ENCODE measurements at places on chromosomes 3 and 15. TPM values are rescaled to one million over a fixed set of nuclear protein-coding genes. Genes with fewer than 3 reads are reported as not detected.

DNA sequence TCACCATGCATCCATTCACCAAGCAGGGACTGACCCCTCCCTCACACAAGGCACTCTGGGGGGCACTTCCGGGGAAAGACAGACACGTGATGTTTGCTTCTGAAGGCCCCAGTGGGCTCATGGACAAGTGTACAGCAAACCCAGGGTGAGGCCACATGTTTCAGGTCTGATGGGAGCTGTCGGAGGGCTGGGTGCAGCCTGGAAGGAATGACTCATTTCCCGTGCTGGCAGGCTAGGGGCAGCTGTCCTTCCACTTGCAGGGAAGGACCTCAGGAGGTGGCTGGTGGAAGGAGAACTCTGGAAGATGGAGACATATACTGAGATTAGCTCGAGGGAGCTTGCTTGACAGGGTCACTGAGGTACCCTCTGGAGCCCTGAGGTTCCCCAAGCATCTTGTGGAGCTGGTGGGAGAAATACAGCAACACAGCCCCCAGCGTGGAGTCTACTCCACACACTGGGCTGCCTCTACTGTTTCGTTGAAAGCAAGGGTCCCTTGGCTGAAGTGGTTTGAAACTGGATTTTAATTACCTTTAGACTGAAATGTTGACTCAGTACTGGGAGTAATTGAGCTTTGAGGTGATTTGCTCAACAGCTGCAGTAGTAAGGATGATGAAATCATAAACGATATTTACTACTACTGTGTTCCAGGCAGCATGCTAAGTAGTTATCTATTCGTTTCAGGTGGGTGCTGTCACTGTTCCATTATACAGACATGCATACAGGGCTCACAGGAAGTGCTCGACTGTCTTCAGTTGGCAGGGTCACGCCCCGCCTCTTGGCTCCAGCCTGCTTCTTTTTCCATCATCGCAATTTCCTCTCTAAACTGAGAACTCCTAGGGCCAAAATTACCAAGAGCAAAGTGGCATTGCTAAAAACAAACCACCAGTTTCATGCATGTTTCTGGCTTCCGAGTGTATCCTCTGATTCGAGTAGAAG, 230.4 kb downstream of the ADAMTS17 start:
- H3K4me3 ChIP-seq, result no peak overlapping the region
- H3K4me1 ChIP-seq, result peaks cover 6% of the 10 kb centered on the region
- H3K27ac ChIP-seq, result no peak overlapping the region

COL8A1 gene
- 0.13 TPM for total RNA-seq

- no peaks in the 10 kb centered on the region for H3K4me1 ChIP-seq
- H3K36me3 ChIP-seq, result no peaks in the 10 kb centered on the region
- peak overlapping the region; percentile 35 for H3K4me3 ChIP-seq
- H3K27ac ChIP-seq, result peak overlapping the region; percentile 71
These were observed 58.0 kb downstream of the CGGBP1 start for GRCh38 chr3:88000853-88001252.

DNA sequence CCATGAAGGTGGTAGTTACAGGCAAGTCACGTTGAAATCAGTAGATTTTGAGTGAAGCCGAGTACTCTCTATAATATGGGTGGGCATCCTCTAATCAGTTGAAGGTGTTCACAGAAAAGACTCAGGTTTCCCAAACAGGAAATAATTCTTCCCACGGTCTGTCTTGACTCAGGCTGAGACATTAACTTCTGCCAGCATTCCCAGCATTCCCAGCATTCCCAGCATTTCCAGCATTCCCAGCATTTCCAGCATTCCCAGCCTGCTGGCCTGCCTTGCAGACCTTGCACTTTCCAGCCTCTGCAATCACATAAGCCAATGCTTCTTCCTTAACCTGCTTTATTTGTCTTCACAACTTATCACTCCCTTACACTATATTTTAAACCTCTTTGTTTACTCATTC, 542.3 kb upstream of the ROBO2 start:
- H3K27ac ChIP-seq, result no peak overlapping the region
- H3K4me1 ChIP-seq, result no peaks in the 10 kb centered on the region
- H3K4me3 ChIP-seq, result no peak overlapping the region
- H3K27me3 ChIP-seq, result no peaks in the 10 kb centered on the region

SYNPR gene
- not detected for total RNA-seq

DNA sequence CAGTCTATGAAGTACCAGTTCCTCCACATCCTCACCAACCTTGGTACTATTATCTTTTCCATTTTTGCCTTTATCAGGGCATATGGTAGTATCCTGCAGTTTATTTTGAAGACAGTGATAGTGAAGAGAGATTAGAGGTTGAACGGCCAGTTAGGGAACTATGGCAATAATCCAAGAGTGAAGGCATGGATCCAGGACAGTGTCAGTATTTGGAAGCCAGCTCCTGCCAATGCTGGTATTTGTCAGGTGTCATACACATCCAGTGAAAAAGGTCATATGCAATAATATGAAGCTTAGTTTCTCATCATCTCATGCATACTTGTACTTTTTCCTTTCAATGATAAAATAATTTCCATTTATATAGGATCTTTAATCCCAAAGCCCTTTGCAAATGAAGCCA, 56.8 kb upstream of the KCNMB2 start:
- H3K36me3 ChIP-seq, result no peaks in the 10 kb centered on the region
- no peak overlapping the region for H3K27ac ChIP-seq
- H3K4me3 ChIP-seq, result no peak overlapping the region
- DNase-seq, result no peak

- DNase-seq, result no peak
- no peak overlapping the region for H3K4me3 ChIP-seq
- no peak overlapping the region for H3K27ac ChIP-seq
- H3K27me3 ChIP-seq, result no peaks in the 10 kb centered on the region
- H3K4me1 ChIP-seq, result 0 out of 2 replicates have a peak, but pooled peaks cover 3% of the 10 kb centered on the region
These were observed 62.7 kb downstream of the PCSK6 start for GRCh38 chr15:101426761-101427333.

SPESP1 gene
- total RNA-seq, result not detected

GRCh38 chr3:64621275-64621674, 66.5 kb downstream of the ADAMTS9 start:
- no peaks in the 10 kb centered on the region for H3K4me1 ChIP-seq
- no peak overlapping the region for H3K4me3 ChIP-seq
- no peaks in the 10 kb centered on the region for H3K36me3 ChIP-seq
- no peak overlapping the region for H3K27ac ChIP-seq

CLDN18 gene
- total RNA-seq, result 0.08 TPM

GRCh38 chr15:59439576-59439975, 1.6 kb downstream of the FAM81A start:
- no peak for DNase-seq
- no peaks in the 10 kb centered on the region for H3K36me3 ChIP-seq
- H3K4me3 ChIP-seq, result no peak overlapping the region
- H3K27ac ChIP-seq, result no peak overlapping the region

- H3K4me1 ChIP-seq, result no peaks in the 10 kb centered on the region
- DNase-seq, result no peak
- no peak overlapping the region for H3K27ac ChIP-seq
- no peak overlapping the region for H3K4me3 ChIP-seq
These were observed 500.1 kb upstream of the CFAP20DC start for GRCh38 chr3:59549962-59550361.

GRCh38 chr3:122609798-122610559, 32.5 kb downstream of the PARP15 start:
- H3K4me3 ChIP-seq, result no peak overlapping the region
- peak overlapping the region; percentile 34 for H3K27ac ChIP-seq
- H3K4me1 ChIP-seq, result peaks cover 6% of the 10 kb centered on the region
- no peaks in the 10 kb centered on the region for H3K36me3 ChIP-seq
- H3K27me3 ChIP-seq, result no peaks in the 10 kb centered on the region
- peak; percentile 51 for DNase-seq

- no peak overlapping the region for H3K27ac ChIP-seq
- H3K27me3 ChIP-seq, result no peaks in the 10 kb centered on the region
- H3K36me3 ChIP-seq, result no peaks in the 10 kb centered on the region
These were observed 46.6 kb downstream of the XXYLT1 start for GRCh38 chr3:195224156-195224979.

- H3K4me3 ChIP-seq, result no peak overlapping the region
- H3K4me1 ChIP-seq, result no peaks in the 10 kb centered on the region
- no peaks in the 10 kb centered on the region for H3K36me3 ChIP-seq
- H3K27ac ChIP-seq, result no peak overlapping the region
- no peaks in the 10 kb centered on the region for H3K27me3 ChIP-seq
These were observed 353.5 kb downstream of the MCTP2 start for GRCh38 chr15:94584833-94585244.

SPATA12 gene
- total RNA-seq, result 0.10 TPM

- H3K27me3 ChIP-seq, result no peaks in the 10 kb centered on the region
- no peak overlapping the region for H3K27ac ChIP-seq
These were observed 45.5 kb downstream of the SSUH2 start for GRCh38 chr3:8599146-8599545.

- H3K4me1 ChIP-seq, result no peaks in the 10 kb centered on the region
- no peaks in the 10 kb centered on the region for H3K27me3 ChIP-seq
- H3K4me3 ChIP-seq, result no peak overlapping the region
- no peak for DNase-seq
- H3K36me3 ChIP-seq, result no peaks in the 10 kb centered on the region
- H3K27ac ChIP-seq, result no peak overlapping the region
These were observed 1.8 kb downstream of the ITIH1 start for GRCh38 chr3:52779011-52779836.

GRCh38 chr15:51878446-51879386, 49.3 kb downstream of the TMOD3 start:
- H3K4me3 ChIP-seq, result no peak overlapping the region
- no peak for DNase-seq
- peaks cover 26% of the 10 kb centered on the region for H3K4me1 ChIP-seq
- H3K36me3 ChIP-seq, result 0 out of 2 replicates have a peak, but pooled peaks cover 3% of the 10 kb centered on the region
- H3K27ac ChIP-seq, result no peak overlapping the region
- H3K27me3 ChIP-seq, result no peaks in the 10 kb centered on the region

CCR5 gene
- not detected for total RNA-seq

- DNase-seq, result no peak
- H3K27ac ChIP-seq, result no peak overlapping the region
- no peak overlapping the region for H3K4me3 ChIP-seq
- no peaks in the 10 kb centered on the region for H3K36me3 ChIP-seq
These were observed 57.7 kb downstream of the SEMA5B start for GRCh38 chr3:122969585-122970469.

TPRG1 gene
- total RNA-seq, result not detected

DNASE1L3 gene
- not detected for total RNA-seq

GRCh38 chr15:50190723-50191122, 8.7 kb downstream of the SLC27A2 start:
- no peaks in the 10 kb centered on the region for H3K4me1 ChIP-seq
- DNase-seq, result no peak
- H3K27me3 ChIP-seq, result peaks cover 2% of the 10 kb centered on the region
- no peaks in the 10 kb centered on the region for H3K36me3 ChIP-seq
- no peak overlapping the region for H3K27ac ChIP-seq

PLD1 gene
- total RNA-seq, result 20.6 TPM

DNA sequence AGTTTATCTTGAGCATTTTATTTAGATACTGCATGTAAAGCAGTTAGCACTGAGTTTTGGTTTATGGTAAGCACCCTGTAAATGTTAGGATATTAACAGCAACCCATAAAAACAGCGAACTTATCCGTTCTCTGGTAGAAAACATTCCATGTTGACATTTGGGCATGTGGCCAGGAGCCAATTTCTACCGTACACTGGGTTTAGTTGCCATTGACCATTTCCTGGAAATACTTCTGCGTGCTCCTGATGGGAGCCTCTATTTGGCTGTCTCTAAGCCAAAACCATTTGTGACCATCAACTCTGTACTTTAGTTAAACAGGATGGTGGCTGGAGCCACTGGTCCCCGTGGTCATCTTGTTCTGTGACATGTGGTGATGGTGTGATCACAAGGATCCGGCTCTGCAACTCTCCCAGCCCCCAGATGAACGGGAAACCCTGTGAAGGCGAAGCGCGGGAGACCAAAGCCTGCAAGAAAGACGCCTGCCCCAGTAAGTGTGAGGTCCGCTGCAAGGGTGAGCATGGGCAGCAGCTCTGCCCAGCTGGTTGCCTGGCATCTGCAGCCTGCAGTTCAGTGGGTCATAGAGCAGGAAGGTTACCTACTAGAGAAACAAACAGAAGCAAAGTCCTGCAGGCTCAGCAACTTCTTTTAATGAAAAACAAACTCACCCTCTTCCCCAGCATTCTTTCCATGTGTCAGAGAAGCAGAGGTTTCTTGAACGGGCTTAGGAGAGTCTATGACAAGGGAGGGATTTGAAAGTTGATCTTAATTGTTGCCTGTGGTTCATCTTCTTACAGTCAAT, 7.1 kb downstream of the THBS1 start:
- no peaks in the 10 kb centered on the region for H3K27me3 ChIP-seq
- H3K36me3 ChIP-seq, result no peaks in the 10 kb centered on the region
- DNase-seq, result no peak
- no peak overlapping the region for H3K4me3 ChIP-seq
- H3K4me1 ChIP-seq, result no peaks in the 10 kb centered on the region
- no peak overlapping the region for H3K27ac ChIP-seq

- no peaks in the 10 kb centered on the region for H3K36me3 ChIP-seq
- no peak overlapping the region for H3K27ac ChIP-seq
- DNase-seq, result no peak
- H3K4me3 ChIP-seq, result no peak overlapping the region
- H3K4me1 ChIP-seq, result peaks cover 4% of the 10 kb centered on the region
These were observed 28.1 kb downstream of the SLMAP start for GRCh38 chr3:57784089-57784735.

DNA sequence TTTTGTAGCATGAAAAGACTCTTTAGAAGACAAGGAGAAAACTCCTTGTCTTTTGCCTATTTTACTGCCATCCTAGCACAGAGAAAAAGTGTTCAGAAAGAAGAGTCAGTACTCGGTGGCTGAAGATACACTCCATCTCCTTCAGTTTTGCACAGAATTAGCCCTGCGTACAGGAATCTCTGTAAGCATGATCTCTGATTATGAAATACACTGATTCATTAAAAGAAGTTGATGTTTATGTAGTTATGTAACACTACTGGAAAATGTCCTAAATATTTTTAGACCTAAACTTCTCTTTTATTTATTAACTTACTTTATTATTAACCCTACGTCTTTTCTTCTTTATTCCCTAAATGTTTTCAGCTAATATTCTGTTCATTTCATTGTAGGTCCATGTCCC, 138.4 kb downstream of the LEKR1 start:
- no peaks in the 10 kb centered on the region for H3K27me3 ChIP-seq
- DNase-seq, result no peak
- no peak overlapping the region for H3K27ac ChIP-seq
- H3K4me1 ChIP-seq, result no peaks in the 10 kb centered on the region

DNA sequence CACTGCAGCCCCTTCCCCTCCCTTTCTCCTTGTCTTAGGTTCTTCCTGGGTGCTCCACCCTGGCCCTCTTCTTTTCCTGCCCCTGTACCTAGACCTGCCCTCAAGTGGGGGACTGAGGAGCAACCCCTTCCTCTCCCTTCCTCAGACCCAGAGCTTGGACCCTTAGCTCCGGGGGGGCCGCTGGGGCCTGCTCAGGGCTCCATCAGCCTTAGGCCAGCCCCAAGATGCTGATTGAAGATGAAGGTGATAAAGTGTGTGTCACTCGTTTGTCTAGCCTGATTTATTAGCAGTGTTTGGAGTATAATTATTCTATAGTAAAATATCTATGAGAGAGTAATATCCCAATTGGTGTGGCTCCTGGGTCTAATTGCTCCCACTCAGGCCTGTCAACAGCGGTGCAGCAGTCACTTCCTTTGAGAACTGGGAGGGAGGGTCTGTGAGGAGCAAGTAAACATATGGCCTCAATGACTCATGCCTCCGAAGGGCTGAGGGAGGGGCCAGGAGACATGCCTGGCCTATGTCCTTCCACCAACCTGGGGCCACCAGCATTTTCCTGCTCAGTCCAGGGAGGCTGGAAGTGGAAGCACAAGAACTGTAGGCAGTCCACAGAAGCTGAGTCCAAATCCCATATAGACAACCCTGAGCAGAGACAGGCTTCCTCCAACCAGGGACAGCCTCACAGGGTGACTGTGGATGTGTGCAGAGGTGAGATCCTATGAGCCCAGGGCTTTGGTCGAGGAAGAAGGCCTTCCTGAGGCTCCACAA, 123.2 kb downstream of the DNAJB8 start:
- no peaks in the 10 kb centered on the region for H3K36me3 ChIP-seq
- H3K27me3 ChIP-seq, result no peaks in the 10 kb centered on the region
- peaks cover 7% of the 10 kb centered on the region for H3K4me1 ChIP-seq
- no peak overlapping the region for H3K27ac ChIP-seq

SMCO1 gene
- total RNA-seq, result not detected

SPINK8 gene
- not detected for total RNA-seq

All from Panc1 (cell line).